ENCODE measurements at places on chromosomes 16 and 17.

DNA sequence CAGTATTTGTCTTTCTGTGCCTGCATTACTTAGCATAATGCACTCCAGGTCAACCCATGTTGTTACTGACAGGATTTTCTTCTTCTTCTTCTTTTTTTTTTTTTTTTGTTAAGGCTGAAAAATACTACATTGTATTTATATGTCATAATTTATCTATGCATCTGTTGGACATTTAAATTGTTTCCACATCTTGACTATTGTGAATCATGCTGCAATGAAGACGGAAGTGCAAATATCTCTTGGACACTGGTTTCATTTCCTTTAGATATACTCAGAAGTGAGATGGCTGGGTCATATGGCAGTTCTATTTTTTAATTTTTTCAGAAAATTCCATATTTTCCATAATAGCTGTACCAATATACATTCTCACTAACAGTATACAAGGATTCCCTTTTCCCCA, 272.7 kb upstream of the PMFBP1 start:
- no peak overlapping the region for H3K27ac ChIP-seq
- no peak for DNase-seq
- H3K27me3 ChIP-seq = no peaks in the 10 kb centered on the region
- H3K4me3 ChIP-seq = no peak overlapping the region
- H3K4me1 ChIP-seq = no peaks in the 10 kb centered on the region
- peaks cover 17% of the 10 kb centered on the region for H3K36me3 ChIP-seq

DNA sequence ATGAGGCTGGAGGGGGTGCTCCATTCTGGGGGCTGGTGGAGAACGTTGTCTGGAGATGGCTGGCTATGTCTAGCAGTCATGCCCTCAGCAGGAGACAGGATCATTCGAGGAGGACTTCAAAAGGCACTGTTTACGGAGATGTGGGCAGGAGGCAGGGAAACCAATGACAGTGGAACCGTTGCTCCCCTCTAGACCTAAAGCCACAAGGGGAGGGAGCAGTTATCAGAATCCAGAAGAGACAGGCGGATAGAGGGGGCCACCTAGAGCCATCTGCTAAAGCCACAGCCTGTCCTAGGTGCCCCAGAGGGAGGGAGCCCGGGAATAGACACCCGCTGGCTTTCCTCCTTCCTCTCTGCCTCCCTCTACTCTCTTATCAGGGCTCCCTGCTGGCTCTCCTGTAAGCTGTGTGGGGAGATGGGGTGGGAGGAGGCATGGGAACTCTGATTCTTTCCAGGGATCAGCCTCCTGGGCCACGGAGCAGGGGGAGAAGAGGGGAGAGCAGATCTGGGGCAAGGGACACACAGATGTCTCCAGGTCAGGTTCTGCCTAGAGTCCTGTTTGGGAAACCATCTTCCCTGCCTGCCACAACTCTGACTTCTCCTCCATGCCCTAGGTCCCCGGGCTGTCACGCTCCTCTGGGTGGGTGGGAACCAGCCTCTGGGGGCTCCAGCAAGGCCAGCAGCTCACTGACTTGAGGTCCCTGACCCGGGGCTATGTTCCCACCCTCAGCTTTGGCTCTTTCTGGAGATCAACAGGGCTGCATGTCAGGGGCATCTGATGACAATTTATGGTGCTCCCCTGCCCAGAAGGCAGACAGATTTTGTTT, 42.3 kb downstream of the IRX3 start:
- peaks cover 8% of the 10 kb centered on the region for H3K4me1 ChIP-seq
- no peak overlapping the region for H3K27ac ChIP-seq
- H3K4me3 ChIP-seq = no peak overlapping the region
- no peak for DNase-seq
- no peaks in the 10 kb centered on the region for H3K27me3 ChIP-seq

GRCh38 chr16:56109205-56109604, 82.1 kb upstream of the GNAO1 start:
- no peak overlapping the region for H3K27ac ChIP-seq
- no peak overlapping the region for H3K4me3 ChIP-seq
- no peaks in the 10 kb centered on the region for H3K36me3 ChIP-seq

DNA sequence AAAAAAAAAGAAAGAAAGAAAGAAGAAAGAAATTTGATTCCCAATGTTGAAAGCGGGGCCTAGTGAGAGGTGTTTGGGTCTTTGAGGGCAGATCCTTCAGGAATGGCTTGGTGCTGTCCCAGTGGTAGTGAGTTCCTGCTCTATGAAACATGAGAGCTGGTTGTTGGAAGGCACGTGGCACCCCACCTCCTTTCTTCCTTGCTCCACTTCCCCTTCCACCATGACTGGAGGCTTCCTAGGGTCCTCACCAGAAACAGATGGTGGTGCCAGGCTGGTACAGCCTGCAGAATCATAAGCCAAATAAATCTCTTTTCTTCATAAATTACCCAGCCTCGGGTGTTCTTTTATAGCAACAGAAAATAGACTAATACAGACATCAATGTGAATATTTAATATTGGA, 147.3 kb upstream of the KCNJ18 start:
- H3K4me1 ChIP-seq = peaks cover 8% of the 10 kb centered on the region
- H3K27ac ChIP-seq = no peak overlapping the region
- peaks cover 23% of the 10 kb centered on the region for H3K36me3 ChIP-seq
- H3K4me3 ChIP-seq = no peak overlapping the region

DNA sequence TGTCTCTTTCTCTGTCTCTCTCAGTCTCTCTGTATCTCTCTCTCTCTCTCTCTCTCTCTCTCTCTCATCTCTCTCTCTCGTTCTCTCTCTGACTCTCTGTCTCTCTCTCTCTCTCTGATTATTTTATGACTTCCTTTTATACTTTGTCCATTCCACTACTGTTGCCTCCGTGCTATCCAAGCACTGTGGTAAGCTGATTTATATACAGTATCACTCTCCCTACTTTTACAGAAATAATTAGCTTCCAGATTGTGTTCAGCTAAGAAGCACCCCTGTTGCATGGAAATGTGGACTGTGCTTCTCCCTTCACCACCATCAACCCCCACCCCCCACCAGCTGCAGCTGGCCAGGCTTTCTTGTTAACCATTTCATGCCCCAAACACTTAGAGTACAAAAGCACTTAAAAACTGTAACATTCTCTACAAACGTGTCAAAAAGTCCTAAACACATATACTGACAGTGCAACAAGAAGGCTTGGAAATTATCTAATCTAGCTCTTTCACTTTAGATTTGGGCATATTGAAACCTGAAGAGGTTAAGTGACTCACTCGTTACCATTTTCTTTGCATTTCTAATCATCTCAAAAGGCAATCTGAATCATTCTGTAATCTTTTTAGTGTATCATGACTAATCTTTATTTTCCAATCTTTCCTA, 11.6 kb upstream of the TMEM100 start:
- H3K4me3 ChIP-seq = peak overlapping the region; percentile 36
- H3K27ac ChIP-seq = no peak overlapping the region
- peak; percentile 33 for DNase-seq

DNA sequence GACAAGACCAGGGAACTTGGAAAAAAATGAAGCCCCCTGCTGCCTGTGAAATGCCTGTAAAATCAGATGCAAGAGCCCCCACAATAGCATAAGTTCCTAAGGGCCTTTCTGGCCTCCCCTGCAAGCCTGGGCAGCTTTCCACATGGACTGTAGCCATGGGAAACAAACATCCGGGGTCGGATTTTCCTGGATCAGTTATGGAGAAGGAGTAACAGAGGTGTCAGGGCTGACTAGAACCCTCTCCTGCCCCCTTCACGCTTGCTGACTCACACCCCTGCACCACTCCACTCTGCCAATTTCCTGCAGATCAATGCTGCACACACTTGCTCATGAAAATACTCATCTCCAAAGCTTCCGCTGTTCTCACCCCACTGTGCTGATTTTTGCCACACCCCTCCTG, 258.6 kb downstream of the CBLN1 start:
- peaks cover 3% of the 10 kb centered on the region for H3K27me3 ChIP-seq
- H3K36me3 ChIP-seq = no peaks in the 10 kb centered on the region
- no peak overlapping the region for H3K27ac ChIP-seq
- no peak overlapping the region for H3K4me3 ChIP-seq
- peaks cover 65% of the 10 kb centered on the region for H3K4me1 ChIP-seq

DNA sequence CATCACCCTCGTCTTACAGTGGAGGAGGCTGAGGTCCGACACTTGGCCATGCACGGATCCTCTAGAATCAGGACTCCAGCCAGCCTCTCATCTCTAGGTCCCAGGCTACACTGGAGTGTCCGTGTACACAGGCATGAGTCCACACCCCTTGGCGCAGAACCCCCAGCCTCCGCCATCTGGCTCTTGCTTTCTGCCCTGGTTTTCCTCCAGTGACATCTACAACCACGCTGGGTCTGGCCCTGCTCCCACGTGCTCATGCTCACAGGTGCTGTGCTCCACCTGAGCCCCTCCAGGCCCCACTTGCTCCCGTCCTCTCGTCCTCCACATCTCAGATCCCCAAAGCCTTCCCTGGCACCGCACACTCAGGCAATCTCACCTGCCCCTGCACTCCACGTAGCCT, 260.8 kb downstream of the ENGASE start:
- H3K27ac ChIP-seq = no peak overlapping the region
- H3K27me3 ChIP-seq = peaks cover 4% of the 10 kb centered on the region
- H3K4me3 ChIP-seq = no peak overlapping the region
- DNase-seq = no peak
- H3K36me3 ChIP-seq = no peaks in the 10 kb centered on the region

DNA sequence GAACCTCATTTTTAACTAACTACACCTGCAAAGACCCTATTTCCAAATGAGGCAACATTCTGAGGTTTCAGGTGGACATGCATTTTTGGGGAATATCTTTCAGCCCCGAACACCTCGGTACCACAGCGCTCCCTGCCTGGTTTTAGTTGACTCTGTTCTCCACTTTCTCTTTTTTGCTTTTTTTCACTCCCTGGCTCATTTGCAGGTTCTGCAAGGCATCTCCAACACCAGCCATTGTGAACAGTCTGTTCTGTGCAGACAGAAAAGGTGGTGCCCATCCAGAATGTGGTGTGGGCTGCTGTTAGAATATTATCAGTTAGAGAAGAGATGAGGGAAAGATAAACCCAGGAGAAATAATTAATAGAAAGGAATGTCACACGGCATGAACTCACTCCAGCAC, 32.5 kb upstream of the ZCCHC14 start:
- DNase-seq = no peak
- H3K27me3 ChIP-seq = peaks cover 3% of the 10 kb centered on the region
- no peak overlapping the region for H3K27ac ChIP-seq
- no peaks in the 10 kb centered on the region for H3K4me1 ChIP-seq

- DNase-seq = no peak
- H3K36me3 ChIP-seq = peaks cover 11% of the 10 kb centered on the region
- H3K27me3 ChIP-seq = no peaks in the 10 kb centered on the region
- no peak overlapping the region for H3K27ac ChIP-seq
- no peaks in the 10 kb centered on the region for H3K4me1 ChIP-seq
Observed at GRCh38 chr16:61791464-61791863, 244.8 kb downstream of the CDH8 start.

- DNase-seq = no peak
- no peak overlapping the region for H3K4me3 ChIP-seq
- H3K4me1 ChIP-seq = peaks cover 10% of the 10 kb centered on the region
- peaks cover 6% of the 10 kb centered on the region for H3K27me3 ChIP-seq
- no peaks in the 10 kb centered on the region for H3K36me3 ChIP-seq
Observed at GRCh38 chr17:33508215-33508614, 215.1 kb upstream of the ASIC2 start.

DNA sequence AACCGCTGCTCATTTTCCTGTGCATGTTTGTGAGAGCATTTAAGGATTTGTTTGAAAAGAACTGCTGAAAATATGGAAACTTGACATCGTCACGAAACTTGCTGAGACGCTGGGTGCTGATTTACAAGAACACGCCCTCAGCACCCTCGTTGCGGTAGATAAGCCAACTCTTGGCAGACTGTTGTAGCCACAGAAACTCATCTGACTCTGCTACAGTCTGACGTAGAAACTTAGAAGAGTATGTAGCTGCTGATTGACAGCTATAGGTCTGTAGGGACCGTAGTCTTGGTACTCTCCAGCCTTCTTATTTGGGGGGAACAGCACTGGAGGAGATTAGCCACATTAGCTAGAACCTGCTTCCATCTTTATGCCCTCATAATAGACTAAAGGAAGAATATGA, 36.1 kb upstream of the MYH2 start:
- H3K27ac ChIP-seq = no peak overlapping the region
- H3K4me1 ChIP-seq = no peaks in the 10 kb centered on the region
- H3K4me3 ChIP-seq = no peak overlapping the region
- no peak for DNase-seq
- H3K27me3 ChIP-seq = no peaks in the 10 kb centered on the region

- H3K4me1 ChIP-seq = peaks cover 19% of the 10 kb centered on the region
- peak; percentile 82 for DNase-seq
- no peaks in the 10 kb centered on the region for H3K36me3 ChIP-seq
- peak overlapping the region; percentile 91 for H3K27ac ChIP-seq
- H3K4me3 ChIP-seq = peak overlapping the region; percentile 64
Observed at GRCh38 chr17:72539981-72540897, 419.4 kb downstream of the SOX9 start.

DNA sequence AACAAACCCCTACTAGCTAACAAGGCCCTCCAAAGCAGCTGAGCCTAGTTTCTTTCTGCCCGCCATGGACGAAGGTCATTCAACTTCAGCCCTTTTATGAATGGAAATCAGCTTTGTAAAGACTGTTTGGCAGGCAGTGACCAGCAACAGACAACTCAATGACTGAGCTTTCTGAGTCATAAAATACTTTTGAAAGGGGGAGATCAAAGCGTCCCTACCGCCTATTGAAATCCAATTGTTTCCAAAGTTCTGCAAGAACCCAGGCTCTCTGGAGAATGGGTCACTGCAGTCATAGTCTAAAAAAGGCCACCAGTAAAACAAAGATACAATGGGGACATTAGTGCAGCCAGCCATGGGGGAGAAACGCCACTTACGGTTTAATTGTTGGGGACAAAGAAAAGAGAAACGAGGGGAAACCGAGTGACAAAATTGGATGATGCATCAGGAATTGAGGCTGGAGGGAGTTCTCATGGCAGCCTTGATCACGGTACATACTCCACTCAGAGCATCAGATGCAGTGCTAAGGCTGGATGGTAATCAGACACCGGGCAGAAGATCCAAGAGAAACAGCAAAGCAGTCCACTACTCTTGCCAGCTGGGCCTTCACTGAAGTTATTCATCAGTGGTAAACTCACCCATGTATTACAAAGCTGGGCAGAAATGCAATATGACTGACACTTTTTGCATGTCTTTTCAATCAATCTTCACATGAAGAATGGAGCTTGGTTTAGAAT, 9.8 kb downstream of the ADAMTS18 start:
- peaks cover 7% of the 10 kb centered on the region for H3K27me3 ChIP-seq
- H3K4me3 ChIP-seq = no peak overlapping the region
- H3K27ac ChIP-seq = no peak overlapping the region
- H3K4me1 ChIP-seq = no peaks in the 10 kb centered on the region
- no peaks in the 10 kb centered on the region for H3K36me3 ChIP-seq

- DNase-seq = peak; percentile 46
- H3K36me3 ChIP-seq = peaks cover 15% of the 10 kb centered on the region
- H3K4me1 ChIP-seq = peaks cover 20% of the 10 kb centered on the region
- H3K27ac ChIP-seq = peak overlapping the region; percentile 78
Observed at GRCh38 chr17:64216338-64217248, 46.5 kb downstream of the TEX2 start.
